ENCODE measurements at places on chromosomes 12 and 14.

GRCh38 chr12:82015623-82016347, 256.6 kb upstream of the PPFIA2 start:
- DNase-seq = no peak

GRCh38 chr14:81655423-81656314, 122.0 kb upstream of the SEL1L start:
- no peak for DNase-seq

DNA sequence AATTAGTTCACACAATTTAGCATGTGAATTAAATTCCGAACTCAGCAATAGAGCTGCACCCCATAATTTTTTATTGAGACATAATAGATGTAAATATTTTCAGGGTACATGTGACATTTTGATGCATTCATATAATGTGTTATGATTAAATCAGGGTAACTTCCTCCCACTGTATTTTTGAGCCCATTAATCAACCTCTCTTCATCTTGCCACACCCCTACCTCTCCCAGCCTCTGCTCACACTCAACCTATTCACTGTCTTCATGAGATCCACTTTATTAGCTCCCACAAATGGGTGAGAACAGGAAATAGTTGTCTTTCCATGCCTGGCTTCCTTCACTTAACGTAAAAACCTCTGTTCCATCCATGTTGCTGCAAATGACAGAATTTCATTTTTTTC, 14.7 kb downstream of the IL26 start:
- DNase-seq = no peak

GRCh38 chr14:76352639-76353281, 23.2 kb upstream of the ESRRB start:
- peak; percentile 80 for DNase-seq

DNA sequence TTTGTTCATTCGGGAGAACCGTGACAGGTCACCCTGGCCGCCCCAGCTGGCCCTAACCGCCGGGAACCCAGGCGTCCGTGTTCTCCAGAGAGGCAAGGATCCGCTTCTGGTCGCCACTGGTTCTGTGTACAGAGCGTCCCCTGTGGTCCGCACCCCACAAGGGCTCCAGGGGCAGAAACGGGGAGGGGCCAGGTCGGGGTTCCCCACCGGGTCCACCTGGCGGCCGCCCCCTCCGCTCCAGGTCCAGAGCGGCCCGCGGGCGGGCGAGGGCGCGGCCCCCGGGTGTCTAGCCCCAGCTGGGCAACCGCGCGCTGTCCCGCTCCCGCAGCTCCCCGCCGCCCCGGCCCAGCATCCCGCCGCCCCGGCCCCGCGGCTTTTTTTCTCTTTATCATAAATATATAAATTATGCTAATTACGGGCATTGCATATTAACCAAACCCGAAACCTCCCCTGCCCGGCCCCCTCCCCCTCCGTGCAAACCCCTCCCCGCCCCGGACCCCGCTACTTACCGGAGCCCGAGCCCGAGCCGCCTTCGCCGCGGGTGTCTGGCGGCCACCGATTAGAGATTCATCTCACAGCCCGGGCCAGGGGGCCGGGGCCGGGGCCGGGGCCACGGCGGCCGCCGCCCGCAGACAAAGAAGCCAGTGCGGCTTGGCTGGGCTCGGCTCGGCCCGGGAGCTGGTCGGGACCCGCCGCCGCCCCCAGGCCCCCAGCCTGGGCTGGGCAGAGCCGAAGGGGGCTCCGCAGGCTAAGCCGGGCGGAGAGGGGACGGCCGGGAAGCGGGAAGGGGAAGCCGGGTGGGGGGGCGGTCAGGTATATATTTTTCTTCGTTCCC, 512 bp downstream of the POU6F1 start:
- peak; percentile 71 for DNase-seq

- no peak for DNase-seq
These were observed 482.0 kb downstream of the TMTC2 start for GRCh38 chr12:83168751-83169150.

Measured in GM12891 (cell line).